A549 treated with Mapracorat at 1 μM for 4 hours (cell line): ENCODE measurements at places on chromosomes 16 and 17. TPM values are rescaled to one million over a fixed set of nuclear protein-coding genes. Genes with fewer than 3 reads are reported as not detected.

The BEAN1 gene
- total RNA-seq = 3.7 to 6.7 TPM (median 4.6 TPM) in 5 replicates

The ZNF423 gene
- total RNA-seq = 0.05 to 0.29 TPM (median 0.08 TPM) in 5 replicates

The TMEM98 gene
- total RNA-seq = 42.5 to 53.4 TPM (median 46.5 TPM) in 5 replicates

The SLC4A1 gene
- not detected in 5 replicates for total RNA-seq

The PIPOX gene
- 0.26 to 0.28 TPM in 2 of 5 replicates, not detected in the others for total RNA-seq

The FBXL16 gene
- total RNA-seq = 9.5 to 15.8 TPM (median 11.2 TPM) in 5 replicates

The ZP2 gene
- not detected in 5 replicates for total RNA-seq

The PMFBP1 gene
- total RNA-seq = 0.11 to 0.50 TPM (median 0.24 TPM) in 3 of 5 replicates, not detected in the others

The CCL17 gene
- not detected in 5 replicates for total RNA-seq
